ENCODE measurements at places on chromosomes 3 and 15.
A peak's percentile ranks its signal among the peaks of the same experiment; 100 is the strongest.

DNA sequence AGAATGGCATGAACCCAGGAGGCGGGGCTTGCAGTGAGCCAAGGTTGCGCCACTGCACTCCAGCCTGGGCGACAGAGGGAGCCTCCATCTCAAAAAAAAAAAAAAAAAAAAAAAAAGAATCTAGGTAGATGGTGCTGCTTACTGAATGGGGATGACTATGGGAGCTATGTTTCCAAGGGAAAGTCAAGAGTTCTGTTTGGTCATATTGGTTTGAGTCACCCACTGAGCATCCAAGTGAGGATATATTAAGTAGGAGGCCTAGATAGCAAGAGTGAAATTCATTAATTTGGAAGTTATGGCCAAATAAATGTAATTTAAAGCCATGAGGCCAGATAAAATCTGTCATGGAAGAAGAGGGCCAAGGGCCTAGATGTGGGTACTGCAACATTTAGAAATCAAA is 9.0 kb upstream of the UACA start:
- no peak for DNase-seq

GRCh38 chr15:49712846-49713450 is 92.1 kb downstream of the DTWD1 start:
- no peak for DNase-seq

DNA sequence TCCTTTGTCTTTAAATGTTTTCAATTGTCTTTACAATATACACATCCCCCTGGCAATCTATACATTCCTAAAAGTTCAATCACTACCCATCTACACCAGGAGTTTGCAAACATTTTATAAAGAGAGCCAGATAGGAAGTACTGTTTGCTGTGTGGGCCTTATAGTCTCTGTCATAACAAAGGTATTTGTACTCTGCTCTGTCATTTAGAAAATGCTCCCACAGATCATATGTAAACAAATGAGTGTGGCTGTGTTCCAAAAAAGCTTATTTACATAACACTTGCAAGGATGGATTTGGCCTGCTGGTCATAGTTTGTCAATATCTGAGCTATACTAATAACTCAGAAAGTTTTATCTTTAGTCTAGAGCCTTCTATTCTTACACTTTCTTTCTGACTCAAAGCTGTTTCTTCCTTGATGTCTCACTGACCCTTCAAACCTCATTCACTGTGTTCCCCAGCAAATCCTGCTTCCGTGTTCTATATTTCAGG is 511.9 kb downstream of the GBE1 start:
- no peak for DNase-seq

- DNase-seq = no peak
Measured at GRCh38 chr3:122058294-122058693, 3.1 kb downstream of the CD86 start.

DNA sequence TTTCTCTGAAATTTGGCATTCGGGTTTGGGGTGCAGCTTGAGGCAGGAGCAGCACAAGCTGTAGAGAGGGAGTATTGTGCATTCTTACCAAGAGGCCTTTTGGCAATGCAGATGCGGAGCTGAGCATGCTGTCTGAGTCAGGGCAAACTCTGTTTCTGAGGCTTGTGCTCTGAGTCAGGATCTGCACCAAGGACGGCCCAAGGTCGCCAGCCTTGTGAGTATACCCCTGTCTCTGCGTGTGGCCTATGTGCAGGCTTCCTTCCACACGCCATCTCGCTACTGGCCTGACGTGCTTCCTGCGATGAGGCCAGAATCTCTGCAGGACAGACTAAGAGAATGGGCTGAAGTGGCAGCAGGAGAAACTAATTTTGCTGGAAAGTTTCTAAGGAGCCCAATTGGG is 83.8 kb upstream of the ROPN1 start:
- no peak for DNase-seq

DNA sequence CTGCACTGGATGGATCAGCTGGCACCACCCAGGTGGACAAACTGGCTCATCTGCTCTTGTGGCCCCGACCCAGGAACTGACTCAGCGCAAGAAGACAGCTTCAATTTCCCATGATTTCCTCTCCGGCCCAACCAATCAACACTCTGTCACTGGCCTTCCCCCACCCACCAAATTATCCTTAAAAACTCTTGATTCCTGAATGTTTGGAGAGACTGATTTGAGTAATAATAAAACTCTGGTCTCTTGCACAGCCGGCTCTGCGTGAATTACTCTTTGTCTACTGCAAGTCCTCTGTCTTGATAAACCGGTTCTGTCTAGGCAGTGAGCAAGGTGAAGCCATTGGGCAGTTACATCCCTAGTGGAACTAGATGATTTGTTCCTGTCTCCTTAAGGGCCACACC is 16.1 kb downstream of the BDH1 start:
- no peak for DNase-seq

DNA sequence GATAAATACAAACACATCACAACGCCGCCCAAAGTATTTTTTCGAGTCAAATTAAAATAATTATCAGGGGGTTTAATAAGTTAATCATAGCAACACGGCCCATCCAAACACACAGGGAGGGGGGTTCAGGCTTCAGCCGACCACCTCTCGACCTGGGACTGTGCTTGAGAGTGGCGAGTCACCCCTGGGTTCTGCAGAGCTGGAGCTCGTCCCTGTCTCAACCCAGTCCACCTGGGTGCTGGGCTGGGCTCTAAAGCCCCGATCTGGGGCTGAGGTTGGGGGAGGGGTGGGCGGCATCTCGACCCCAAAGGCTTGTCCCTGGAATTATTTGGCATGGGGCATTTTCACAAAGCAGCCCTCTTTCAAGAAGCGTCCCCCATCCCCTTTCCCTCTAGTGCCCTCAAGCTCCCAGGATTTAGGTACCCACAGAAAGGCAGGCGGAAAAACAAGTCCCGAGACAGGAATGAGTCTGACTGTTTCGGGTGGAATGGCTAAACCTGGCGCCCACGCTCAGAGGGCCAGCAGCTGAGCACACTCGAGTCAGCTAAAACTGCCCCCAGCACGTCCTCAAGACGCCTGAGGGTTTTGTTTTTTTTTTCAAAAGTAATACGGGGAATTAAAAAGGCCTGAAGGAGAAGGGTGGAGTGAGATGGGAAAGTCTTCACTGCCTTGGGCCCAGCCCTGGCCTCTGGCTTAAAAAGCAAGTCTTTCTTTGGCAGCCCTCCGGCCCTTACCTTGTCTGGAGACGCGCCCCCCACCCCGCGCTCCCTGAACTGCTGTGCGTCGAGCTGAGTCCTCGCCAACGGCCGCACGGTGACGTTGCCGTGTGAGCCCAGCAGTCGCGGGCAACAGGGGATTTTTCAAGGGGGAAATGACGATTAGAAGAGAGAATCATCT is 32.5 kb downstream of the NR2F2 start:
- DNase-seq = no peak

- peak; percentile 89 for DNase-seq
Measured at GRCh38 chr3:78969483-78969882, 798.3 kb downstream of the ROBO1 start.

DNA sequence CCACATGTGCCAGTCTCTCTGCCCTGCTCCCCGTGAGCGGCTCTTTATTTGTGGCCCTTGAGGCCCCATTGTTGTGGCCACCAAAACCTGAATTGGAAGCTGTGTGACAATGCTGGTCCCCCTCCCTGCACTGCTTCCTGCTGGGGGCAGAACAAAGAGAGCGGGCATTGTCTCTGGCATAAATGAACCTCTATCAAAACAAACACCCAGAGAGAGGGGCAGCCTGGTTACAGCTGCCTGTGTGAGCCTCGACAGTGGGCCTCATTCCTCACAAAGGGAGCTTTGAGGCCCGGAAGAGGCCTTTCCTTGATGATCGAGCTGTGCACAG is 152.9 kb downstream of the IGF1R start:
- DNase-seq = peak; percentile 99

- DNase-seq = no peak
Measured at GRCh38 chr3:77137559-77137958, 97.7 kb downstream of the ROBO2 start.

DNA sequence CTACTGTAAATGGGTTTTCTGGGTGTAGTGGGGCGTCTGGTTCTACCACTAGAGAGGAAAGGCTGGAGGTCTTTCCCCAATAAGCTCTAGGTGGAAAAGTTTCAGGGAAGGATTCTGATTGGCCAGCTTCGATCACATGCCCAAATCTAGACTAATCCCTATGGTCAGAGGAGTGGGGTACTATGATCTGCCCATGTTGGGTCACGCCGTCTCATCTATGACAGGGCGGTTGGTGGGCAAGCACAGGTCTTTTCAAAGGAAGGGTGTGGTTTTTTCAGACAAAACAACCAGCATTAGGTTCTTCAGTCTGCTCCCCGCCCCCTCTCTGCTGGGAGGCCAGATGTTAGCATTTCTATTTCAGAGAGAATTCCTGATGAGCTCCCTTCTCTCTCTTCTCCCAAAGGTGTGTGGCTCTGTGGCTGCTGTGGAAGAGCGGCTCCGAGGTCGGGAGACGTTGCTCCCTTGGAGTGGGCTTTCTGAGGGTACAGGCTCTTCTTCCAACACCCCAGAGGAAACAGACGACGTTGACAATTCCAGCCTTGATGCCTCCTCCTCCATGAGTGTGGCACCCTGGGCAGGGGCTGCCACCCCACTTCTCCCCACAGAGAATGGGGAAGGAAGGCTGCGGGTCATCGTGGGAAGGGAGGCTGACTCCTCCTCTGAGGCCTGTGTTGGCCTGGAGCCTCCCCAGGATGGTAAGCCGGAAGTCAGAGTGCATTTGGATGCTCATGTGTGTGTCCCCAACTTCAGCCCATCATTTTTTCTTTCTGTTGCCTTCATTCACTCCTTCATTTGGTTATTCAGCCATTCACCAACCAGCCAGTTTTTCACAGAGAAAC is 9.7 kb upstream of the TATDN2 start:
- DNase-seq = no peak

GRCh38 chr3:12659316-12660015 is 4.5 kb downstream of the RAF1 start:
- no peak for DNase-seq

DNA sequence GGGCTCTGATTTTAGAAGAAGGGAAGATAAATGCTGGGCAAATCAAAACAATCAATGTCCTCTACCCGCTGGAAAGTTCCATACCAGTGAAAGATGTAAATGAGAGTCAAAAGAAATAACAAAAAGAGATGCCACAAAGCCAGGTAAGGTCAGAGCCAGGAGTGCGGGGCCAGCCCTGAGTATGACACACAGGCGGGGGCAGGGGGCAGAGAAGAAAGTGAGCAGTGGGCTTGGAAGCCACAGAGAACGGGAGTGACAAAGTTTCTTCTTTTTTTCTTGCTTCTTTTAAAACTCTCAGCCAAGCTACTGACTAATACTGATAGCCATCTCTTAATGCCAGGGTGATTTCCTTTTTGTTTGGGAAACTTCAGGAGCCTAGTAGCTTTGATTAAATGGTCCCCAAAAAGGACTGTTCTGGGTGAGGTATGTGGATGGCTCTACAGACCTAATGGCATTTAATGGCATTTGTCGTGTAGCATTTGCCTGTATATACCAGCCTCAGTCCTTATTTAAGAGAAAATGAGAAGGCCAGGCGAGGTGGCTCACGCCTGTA is 23.1 kb upstream of the TSEN2 start:
- DNase-seq = no peak

DNA sequence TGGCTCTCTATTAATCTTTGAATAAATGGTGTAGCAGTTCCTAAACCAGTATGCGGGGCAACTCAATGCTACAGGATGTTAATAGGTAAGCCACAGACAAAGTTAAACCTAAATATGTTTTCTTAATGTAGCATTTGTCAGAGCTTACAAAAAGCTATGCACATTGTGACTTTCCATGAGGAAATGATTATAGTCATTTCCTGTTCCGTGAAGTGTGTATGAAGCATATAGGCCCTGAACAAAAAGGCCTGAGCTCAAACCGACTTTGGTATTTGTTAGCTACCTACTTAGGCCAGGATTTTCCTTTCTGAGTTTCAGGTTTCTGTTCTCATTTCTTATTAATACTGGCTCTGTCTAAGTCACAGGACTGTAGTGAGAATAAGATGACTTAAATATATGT is 14.2 kb downstream of the ZNF80 start:
- DNase-seq = no peak

- DNase-seq = no peak
Measured at GRCh38 chr3:53145713-53146080, 15.3 kb upstream of the PRKCD start.

DNA sequence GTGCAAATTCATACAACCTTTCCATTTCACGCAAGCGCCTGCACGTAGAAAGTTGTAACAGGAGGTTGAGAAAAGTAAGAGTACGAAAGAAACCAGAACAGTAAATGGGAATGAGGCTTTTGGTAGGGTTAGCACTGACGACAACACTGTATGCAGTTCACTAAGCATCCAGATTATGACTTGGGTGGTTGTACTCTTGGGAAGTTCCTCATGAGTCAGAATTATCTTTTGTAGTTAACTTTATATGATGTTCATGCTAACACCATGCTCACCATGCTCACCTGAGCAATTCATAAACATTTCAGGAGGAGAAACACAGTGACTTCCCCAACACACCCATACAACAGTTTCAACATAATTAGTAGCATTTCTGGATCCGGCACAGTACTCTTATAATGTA is 3.0 kb upstream of the LPP start:
- no peak for DNase-seq

- DNase-seq = no peak
Measured at GRCh38 chr3:194142156-194142910, 6.4 kb downstream of the HES1 start.

GRCh38 chr3:182455011-182455410 is 338.3 kb upstream of the ATP11B start:
- no peak for DNase-seq

DNA sequence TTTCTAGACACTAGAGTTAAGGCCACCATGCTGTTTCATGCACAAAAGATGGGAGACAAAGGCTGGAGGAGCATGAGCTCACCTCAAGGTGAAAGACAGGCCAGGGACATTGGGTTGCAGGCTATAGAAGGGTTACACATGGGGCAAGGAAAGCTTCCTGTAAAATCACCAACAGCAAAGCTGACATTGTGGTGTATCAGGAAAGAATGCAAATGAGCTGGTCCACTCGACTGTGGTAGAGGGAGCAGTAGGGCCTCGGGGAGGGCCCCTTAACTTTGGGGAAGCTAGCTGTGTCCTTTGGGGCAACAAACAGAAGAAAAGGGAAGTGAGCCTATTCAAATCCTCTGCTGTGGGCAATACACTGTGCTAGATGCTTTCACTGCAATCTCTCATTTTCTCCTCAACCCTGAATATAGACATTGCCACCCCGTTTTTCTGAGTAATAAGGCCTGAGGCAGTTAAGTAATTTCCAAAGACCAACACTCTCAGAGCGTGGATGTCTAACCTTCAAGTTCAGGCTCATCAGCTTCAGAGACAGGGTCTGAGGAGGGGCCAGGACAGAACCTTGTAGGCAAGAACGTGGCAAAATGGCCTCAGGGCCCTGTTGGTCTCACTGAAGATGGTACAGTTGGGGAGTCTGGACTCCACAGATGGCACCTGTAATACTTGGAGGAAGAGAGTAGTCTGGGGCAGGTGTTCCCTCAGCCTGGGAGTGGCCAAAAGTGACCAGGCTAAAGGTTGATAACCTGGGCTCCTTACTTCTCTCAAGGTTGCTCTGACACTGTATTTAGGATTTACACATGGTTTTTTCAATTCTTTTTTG is 24.1 kb downstream of the CX3CR1 start:
- DNase-seq = peak; percentile 70
